ENCODE measurements at places on chromosomes 11 and 22. TPM values are rescaled to one million over a fixed set of nuclear protein-coding genes. Genes with fewer than 3 reads are reported as not detected.

DNA sequence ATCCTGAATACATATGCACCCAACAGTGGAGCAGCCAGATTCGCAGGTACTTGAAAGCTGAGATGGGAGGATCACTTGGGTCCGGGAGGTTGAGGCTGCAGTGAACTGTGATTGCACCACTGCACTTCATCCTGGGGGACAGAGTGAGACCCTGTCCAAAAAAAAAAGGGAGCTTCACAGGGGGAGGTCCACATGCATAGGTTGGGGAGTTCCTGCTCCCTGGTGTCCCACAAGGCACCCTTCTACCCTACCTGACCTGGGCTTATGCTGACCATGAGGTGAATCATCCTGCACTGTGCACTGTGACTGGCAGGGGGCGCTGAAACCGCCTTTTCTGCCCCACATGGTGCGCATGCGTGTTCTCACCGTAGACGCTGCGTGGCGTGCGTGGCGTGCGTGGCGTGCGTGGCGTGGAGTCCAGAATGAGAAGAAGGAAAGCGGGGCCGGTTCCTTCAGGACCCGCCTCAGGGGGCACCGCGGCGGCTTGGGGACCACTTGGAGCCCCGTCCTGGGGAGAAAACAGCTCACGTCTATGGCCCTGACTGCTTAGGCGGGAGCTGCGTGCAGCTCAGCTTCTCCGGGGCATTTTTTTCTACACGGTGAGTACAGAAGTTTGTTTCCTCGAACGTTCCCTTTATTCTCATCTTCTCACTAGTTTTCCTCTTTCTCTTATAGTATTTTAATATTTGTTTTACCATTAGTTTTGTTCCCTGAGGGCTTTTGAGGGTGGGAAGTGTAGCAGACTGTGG lies 116.6 kb upstream of the GRK3 start:
- DNase-seq: peak; percentile 93

DNA sequence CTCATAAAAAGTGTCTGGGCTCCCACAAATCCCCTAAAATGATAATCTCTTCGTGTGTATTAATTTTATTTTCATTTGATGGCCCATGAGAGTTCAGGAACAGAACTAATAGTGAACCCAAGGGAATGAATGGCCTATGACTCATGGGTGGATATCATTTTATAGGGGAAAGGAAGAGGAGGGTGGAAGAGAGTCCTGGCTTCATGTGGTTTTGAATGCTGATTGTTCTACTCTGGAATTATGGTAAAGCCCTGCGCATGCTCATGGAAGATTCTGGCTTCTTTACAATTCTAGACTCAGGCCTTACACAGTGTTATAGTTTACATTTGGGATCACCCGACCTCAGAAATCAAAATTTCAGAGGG lies 35.2 kb downstream of the MAML2 start:
- no peak for DNase-seq

- DNase-seq: no peak
Observed at GRCh38 chr11:38718659-38719058, 2120.6 kb upstream of the RAG2 start.

DNA sequence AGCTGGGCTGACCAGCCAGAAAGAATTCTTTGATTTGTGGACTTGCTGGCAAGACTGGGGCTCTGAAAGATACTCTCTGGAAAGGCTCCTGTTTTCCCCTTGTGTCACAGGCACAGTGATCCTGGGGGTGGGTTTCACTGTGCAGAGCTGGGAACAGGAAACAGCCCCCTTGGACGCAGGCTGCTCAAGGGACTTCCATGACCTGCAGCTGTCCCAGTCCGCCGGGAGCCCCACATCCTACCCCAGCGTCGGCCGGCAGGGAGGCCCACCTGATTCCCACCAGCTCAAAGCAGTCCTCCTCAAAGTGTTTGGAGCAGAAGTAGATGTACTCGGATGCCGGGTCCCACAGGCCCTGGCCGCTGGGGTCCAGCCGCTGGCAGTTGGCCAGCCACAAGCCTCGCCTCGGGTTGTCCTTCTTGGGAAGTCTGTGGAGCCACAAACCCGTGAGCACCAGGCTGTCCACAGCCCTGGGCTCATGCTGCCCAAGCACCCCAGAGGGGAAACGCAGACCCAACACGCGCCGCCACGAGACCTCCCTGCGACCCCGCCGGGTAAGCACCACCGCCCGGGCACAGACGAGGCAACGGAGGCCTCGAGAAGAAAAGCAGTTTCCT lies 824 bp downstream of the THAP7 start:
- no peak for DNase-seq

- no peak for DNase-seq
Observed at GRCh38 chr11:30197869-30198268, 32.9 kb upstream of the FSHB start.

- no peak for DNase-seq
Observed at GRCh38 chr22:40602231-40602630, 34.3 kb downstream of the MRTFA start.

YPEL1 gene
- 1.0 TPM for total RNA-seq

IGF2 gene
- 8.6 TPM for total RNA-seq

LUZP2 gene
- not detected for total RNA-seq

All from activated CD4-positive, alpha-beta T cell treated with anti-CD3 and anti-CD28 coated beads for 36 hours (primary cell).